Peyer's patch (tissue), 4 donors: ENCODE measurements at places on chromosomes 7 and 10. TPM values are rescaled to one million over a fixed set of nuclear protein-coding genes. Genes with fewer than 3 reads are reported as not detected.
A peak's percentile ranks its signal among the peaks of the same experiment; 100 is the strongest.

Gene OPN1SW
- not detected for total RNA-seq

Gene GLUD1
- 135 TPM for total RNA-seq

Gene GNGT1
- total RNA-seq: not detected

Gene SLC26A3
- total RNA-seq: 344 TPM

Gene CCDC186
- 30.5 TPM for total RNA-seq

Gene ANLN
- total RNA-seq: 13.3 TPM

Gene FOXI2
- not detected for total RNA-seq

Gene PRKAR2B
- 6.3 TPM for total RNA-seq

Gene SEMA4G
- 175 TPM for total RNA-seq

Gene PRDX3
- total RNA-seq: 117 TPM

- DNase-seq: no peak
Measured at GRCh38 chr7:138163800-138164199, 87.5 kb downstream of the AKR1D1 start.

DNA sequence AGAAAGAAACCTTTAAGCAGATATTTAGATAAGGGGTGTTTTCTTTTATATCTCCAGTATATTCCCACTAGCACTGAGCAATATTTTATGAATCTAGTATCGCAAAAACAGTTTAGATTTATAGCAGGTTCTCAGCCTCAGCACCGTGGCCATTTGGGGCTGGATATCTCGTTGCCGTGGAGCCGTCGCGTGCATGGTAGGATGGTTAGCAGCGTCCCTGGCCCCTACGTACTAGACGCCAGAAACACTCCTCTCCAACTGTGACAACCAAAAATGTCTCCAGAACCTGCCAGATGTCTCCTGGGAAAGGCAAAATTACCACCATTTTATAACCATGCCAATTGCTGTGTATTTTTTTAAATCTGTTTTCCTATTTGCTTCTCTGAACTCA, 172.9 kb downstream of the CACNB2 start:
- no peak for DNase-seq

- DNase-seq: no peak
Measured at GRCh38 chr7:75969704-75970498, 24.5 kb downstream of the TMEM120A start.

DNA sequence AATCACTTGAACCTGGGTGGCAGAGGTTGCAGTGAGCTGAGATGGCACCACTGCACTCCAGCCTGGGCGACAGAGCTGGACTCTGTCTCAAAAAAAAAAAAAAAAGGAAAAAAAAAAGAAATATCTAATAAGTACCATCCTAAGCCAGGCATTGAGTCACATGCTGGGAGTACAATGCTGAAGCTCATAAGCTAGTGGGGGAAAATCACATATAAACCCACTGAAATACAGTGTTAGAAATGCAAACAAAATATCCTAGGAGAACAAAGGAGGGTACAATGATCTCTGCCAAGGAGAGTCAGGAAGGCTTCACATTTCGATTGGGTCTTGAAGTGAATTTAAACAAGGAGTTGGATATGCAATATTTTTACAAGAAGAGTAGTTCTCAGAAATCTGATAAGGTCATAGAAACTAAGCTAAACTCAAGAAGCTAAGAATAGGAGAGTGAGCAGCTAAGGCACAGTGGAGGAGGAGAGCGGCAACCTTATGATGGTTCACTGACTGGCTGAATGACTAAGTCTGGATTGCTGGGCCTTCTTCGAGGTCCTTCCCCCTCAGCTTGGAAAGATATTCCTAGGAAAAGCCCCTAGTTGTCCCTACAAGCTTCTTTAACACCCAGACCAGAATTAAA, 115.5 kb downstream of the PHTF2 start:
- DNase-seq: no peak

- DNase-seq: no peak
Measured at GRCh38 chr7:3825491-3825890, 524.4 kb downstream of the SDK1 start.

- no peak for DNase-seq
Measured at GRCh38 chr10:104281694-104282093, 12.7 kb downstream of the GSTO2 start.

- no peak for DNase-seq
Measured at GRCh38 chr7:143447466-143447865, 4.2 kb downstream of the TAS2R60 start.

GRCh38 chr7:41277561-41277960, 425.3 kb downstream of the INHBA start:
- DNase-seq: no peak

DNA sequence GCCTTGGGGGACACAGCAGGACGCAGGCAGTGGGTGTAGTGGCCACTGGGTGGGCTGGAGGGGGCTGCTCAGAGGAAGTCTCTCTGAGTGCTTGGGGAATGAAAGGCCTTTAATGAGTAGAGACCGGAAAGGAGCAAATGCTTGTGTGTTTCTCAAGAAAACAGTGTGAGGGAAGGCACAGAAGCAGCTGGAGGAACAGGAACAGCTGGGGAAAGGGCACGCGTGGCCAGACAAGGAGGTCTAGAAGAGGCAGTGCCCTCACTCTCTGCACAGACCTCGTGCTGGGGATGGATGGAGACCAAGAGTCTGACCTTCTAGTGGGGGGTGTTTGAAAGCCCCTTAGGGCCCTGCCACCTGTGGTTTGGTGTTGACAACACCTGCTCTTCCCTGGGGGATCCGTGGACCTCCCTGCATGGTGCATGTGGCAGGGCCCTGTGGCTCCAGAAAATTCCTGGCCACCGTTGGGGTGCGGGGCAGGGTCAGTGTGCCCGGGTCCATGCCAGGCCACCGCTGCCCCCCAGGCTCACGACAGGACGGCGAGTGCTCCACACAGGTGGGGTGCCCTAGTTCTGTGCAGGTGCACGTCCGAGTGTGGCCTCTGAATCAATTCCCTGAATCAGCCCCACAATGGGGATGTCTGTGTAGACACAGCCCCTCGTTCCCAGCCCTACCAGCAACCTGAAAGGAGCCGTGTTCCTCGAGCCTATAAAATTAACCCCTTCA, 25.9 kb upstream of the FAM20C start:
- DNase-seq: no peak

- no peak for DNase-seq
Measured at GRCh38 chr10:97752956-97753355, 16.0 kb downstream of the ZFYVE27 start.

DNA sequence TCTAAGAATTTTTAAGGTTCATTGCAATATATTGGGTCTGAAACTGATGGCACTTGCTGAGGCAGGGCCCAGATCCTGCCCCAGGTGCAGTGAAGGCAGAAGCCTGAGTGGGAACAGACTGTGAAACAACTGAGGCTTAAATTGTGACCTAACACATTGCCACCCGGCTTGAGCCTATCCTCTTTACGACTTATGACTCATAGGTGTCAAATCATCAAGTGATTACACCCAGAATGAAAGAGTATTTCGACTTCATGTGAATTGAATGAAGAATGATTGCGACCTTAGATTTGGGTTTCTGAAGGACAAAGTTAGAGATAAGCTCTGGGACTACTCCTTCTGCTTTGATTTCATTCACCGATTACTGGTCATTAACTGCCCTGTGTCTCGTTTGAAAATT, 200.9 kb downstream of the CREB5 start:
- DNase-seq: no peak

DNA sequence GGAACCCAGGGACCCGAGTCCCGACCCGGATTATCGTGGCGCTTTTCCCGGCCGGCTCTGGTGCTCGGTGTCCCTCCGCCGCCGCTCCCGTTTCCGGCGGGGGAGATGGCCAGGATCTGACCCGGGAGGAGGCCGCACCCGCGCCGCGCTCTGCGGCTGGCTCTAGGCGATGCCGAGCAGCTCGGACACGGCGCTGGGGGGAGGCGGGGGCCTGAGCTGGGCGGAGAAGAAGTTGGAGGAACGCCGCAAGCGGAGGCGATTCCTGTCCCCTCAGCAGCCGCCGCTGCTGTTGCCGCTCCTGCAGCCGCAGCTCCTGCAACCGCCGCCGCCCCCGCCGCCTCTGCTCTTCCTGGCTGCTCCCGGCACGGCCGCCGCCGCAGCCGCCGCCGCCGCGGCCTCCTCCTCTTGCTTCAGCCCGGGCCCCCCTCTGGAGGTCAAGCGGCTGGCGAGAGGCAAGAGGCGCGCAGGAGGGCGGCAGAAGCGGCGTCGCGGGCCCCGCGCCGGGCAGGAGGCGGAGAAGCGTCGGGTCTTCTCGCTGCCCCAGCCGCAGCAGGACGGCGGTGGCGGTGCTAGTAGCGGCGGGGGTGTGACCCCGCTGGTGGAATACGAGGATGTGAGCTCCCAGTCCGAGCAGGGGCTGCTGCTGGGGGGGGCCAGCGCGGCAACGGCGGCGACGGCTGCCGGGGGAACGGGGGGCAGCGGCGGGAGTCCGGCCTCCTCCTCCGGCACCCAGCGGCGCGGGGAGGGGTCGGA, 593 bp downstream of the CDK13 start:
- no peak for DNase-seq

DNA sequence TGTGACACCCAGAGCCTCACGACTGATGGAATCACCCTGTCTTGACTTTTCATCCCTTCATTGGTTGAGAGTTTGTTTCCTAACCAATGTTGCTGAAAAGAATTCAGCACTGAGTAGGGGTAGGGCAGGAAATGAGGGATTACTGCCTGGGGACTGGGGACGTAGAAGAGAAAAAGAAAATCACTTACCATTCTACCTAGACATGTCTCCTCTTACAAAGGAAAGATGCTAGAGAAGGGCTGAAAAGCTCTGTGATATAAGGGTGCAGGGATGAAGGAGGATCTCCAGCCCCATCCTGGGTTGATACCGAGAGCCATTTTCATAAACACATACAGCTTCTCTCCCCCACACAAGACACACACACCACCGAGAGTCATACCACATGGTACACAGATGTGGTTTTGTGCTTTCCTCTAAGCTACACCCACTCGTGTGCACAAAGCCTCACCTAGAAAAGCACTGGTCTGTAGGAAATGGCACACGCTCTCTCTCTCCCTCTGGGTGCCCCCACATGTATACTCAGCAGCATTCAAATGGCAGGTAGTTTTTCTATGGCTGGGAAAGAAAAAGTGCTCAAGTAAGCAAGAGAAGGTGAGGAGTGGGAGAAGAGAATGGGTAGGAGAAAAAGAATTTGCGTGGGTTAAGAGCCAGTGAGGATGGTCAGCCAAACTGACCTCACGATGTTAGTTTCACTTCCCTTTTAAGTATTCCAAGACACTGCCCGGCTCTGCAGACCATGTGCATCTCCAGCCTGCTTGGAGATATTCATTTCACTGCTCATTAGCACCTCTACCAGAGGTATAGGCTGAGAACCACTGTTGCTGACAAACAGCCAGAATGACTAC, 85.8 kb downstream of the CALD1 start:
- no peak for DNase-seq

- DNase-seq: no peak
Measured at GRCh38 chr10:6987536-6987945, 407.5 kb upstream of the PRKCQ start.

DNA sequence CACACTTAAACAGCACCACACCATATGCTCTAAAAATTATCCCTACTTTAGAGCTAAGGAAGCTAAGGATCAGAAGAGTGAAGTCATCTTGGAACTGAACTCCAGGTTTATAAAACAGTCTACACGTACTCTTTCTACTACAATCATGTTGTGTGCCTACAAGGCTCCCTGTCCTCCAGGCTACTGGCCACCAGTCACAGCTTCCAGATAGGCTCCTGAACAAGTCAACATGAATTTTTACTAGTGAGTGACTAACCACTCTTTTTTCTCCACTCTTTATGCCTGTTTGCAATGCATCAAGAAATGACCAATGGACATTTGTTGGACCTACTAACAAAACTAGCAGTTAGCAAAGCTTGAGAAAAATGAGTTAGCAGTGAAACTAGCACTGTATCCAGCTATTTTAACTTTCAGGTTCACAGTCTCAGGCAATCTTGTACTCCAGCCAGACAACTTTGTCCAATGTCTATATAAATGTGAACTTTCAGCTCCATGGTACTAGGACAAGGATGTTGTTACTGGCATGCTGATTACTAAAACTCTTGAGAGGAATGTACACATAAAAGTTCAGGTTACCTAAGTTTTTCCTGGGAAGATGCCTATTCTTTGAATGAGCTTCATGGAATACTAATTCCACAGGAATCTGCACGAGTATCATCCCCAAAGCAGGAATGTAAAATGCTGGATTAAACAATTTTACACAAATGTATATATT, 180.0 kb downstream of the BTAF1 start:
- DNase-seq: no peak

DNA sequence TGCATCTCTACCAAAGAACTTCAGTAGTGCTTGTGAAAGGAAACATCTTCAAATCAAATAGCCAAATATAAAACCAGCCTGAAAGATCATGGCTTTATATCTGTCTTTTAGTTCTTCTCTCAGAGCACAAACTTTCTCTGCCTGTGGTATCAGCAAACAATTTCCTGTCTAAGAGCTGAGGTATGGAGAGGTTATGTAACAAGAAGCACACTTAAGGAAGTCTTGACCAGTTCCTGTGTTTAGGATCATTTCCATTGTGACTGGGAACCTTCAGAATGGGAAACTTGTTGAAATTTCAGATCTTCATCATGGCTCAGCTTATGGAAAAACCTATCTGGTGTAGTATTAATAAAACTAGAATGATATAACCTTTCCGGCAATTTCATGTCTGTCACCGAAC, 148.8 kb downstream of the MBL2 start:
- DNase-seq: no peak

- DNase-seq: peak; percentile 50
Measured at GRCh38 chr7:18064242-18064838, 36.7 kb upstream of the PRPS1L1 start.
